ENCODE measurements at places on chromosomes 16 and 17.

GRCh38 chr16:69481901-69482341 lies 57.5 kb downstream of the CYB5B start:
- peak; percentile 75 for DNase-seq

- no peak for DNase-seq
Observed at GRCh38 chr16:31868164-31868563, 5.4 kb upstream of the ZNF267 start.

GRCh38 chr16:81450783-81451491 lies 6.3 kb downstream of the CMIP start:
- DNase-seq: no peak

GRCh38 chr17:7497228-7497627 lies 13.1 kb downstream of the POLR2A start:
- DNase-seq: no peak

DNA sequence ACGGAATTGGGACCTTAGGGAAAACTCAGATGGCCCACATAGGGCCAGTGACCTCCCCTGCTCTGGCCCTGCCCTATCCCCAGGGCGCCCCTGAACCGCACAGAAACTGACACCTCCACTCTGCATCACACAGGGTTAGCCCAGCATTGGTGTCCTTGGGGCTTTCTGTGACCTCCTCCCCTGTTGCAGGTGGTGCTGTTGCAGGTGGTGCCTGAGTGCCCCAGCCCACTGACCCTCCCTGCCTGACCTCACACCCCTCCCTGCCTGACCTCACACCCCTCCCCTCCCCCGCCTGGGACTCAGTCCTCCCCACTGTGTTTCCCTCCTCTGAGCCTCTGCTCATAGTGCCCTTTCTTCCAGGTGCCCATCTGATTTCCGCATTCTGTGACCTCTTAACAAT lies 21.4 kb downstream of the TNFRSF13B start:
- no peak for DNase-seq

- DNase-seq: no peak
Observed at GRCh38 chr17:15918261-15918660, 26.7 kb upstream of the ADORA2B start.

DNA sequence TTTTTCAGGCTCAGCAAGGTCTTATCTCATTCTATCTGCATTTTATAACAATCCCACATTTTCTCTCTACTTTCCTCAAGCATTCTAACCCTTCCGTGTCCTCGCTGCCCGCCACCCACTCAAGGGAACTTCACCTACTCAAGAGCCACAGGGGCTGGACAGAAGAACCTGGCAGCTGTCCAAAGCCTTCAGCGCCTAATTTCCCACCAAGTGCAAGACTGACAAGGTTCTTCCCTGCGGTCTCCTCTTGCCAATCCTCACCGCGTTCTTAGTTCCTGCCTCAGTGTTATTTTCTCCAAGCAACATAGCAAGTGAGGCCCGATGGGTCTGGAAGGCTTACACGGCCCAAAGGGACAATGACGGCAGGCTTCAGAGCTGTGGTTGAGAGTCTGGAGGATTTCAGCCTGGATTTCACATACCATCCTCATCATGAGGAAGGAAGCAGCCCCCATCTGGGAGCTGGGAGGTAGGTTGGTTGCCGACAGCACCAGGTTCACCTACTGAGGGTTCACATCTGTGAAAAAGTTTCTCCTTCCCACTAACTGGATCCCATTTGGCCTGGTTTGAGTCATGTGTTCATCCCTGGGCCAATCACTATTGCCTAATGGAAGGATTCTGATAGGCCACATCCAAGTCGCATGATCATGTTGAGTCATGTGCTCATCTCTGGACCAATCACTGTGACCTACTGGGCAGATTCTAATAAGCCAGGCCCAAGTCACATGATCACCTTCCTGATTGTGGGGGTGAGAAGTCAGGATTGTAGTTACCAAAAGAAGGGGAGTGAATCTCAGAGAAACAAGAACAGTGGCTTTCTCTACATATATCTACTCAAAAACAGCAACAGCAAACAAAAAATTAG lies 108.2 kb downstream of the N4BP1 start:
- DNase-seq: no peak

GRCh38 chr17:9976283-9977179 lies 71.5 kb upstream of the RCVRN start:
- no peak for DNase-seq

GRCh38 chr16:3004319-3004718 lies 8.4 kb upstream of the CLDN9 start:
- DNase-seq: no peak

- DNase-seq: peak; percentile 41
Observed at GRCh38 chr16:75402821-75403475, 30.4 kb downstream of the CFDP1 start.

- DNase-seq: peak; percentile 16
Observed at GRCh38 chr17:8887834-8888703, 20.6 kb upstream of the PIK3R6 start.

DNA sequence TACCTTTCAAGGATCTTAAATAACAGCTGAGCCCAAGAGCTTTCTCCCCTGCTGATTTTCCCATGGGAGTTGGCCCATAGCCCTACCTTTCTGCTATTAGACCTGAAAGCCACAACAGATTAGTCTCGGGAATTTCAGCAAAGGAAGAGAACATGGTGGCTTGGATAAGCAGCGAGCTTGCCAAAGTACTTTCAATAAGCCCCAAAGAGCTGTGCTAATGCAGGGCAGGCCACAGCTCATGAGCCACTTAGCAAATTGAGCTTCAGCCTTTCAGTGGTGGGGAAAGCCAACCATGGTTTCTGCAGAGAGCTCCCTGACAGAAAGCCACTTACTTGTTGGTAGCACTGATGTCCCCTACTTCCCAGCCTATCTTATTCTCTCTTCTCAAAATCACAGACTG lies 217.8 kb upstream of the IRX5 start:
- DNase-seq: no peak

- DNase-seq: no peak
Observed at GRCh38 chr16:73068541-73069401, 20.8 kb upstream of the ZFHX3 start.

GRCh38 chr16:47059991-47060390 lies 83.8 kb downstream of the NETO2 start:
- DNase-seq: no peak

- no peak for DNase-seq
Observed at GRCh38 chr17:78780335-78780734, 1.7 kb downstream of the CYTH1 start.

DNA sequence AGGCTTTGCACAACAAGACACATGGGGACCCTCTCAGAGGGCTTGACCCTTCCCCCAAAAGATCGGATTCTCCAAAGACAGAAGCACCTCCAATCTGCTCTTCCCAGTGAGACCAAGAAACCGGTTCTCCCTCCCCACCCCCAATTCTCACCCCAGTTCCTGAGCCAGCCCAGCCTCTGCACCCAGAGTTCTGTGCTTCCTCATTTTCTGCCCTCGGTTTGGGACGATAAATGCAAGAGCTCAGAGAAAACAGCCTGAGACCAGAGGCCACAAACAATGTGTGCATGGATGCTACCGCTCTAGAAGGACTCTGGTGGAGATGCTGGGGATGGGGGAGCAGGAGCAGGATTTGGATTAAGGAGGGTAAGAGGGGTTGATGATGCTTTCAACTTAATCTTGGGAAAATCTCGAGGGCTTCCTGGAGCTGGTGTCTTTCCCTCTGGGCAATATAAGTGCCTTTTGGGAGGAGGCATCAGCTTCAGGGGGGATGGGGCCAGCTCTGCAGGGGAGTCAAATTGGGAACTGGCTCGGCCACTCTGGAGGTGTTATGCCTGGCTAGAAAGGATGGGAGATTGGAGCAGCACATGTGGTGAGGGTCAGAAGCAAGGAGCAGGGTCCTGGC lies 6.0 kb downstream of the KRT15 start:
- peak; percentile 2 for DNase-seq

DNA sequence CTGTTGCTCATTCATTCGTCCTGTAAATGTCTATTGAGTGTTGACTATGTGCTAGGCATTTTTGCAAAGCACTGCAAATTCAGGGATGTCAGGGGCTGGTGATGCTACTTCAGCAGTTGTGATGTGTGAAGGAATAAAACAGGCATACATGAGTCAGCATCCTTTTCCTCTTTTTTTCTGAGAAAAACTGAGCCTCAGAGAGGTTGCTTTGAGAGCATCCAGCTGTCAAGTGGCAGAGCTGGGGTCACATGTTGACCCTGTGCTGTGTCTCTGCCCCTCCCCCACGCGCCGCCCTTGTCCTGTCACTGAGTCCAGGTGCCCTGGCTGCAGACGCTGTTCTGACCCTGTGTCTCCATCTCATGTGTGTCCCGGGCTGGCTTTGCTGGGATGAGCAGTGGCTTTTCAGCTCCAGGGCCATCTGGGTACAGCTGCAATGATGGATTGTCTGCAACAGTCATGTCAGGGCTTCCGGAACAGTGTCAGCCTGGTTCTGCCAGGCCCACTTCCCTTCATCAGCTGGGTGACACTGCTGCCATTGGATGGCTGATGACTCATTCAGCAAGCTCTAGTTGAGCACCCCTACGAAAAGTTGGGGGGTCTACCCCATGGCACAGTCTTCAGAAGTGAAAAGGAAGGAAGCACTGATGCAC lies 14.9 kb downstream of the SEC14L5 start:
- peak; percentile 95 for DNase-seq

DNA sequence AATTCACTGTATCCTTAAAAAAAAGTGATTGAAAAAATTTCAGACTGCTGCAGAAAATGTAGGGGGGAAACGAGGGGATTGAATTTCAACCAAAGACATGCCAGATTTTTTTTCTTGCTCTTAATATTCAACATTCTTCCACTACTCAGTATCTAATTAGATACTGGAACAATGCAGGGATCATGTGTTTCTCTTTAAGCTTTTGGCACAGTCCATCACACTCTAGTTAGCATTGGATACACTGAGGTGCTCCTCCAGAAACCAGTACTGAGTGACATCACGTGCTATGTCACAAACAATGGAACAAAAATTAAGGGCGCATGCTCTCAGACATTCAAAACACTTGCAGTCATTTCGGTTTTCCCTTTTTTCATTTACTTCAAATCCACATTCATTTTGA lies 298.6 kb upstream of the PSMD7 start:
- no peak for DNase-seq

- DNase-seq: no peak
Observed at GRCh38 chr16:15636392-15636873, 6.5 kb downstream of the MARF1 start.

DNA sequence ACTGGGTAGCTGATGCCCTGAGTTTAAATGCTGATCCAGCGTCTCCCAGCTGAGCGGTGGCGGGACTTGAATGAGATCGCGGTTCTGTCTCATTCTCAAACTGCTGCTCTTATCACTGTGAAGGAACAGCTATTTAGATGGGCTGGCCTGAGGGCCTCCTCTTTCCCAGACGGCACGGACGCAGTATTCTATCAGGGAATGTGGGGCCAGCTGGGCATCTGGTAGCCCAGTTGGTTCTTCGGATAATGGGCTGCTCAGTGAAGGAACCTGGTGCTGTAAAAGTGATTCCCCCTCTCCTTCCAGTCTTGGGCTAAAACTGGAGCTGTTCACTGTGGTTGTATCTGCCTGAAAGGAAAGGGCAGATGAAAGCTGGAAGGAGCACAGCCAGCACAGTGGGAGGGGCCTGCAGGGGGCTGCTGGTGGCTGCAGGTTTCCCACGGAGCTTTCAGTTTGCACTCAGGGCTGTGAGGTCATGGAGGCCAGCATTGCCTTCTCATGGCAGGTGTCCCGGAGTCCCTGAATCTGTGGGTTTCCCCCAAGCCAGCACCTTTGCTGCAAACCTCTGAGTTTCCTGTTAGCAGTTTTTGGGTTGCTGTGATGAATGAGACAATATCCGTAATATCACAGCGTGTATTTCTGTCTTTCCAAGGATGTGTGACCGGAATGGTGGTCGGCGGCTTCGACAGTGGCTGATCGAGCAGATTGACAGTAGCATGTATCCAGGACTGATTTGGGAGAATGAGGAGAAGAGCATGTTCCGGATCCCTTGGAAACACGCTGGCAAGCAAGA lies 3.6 kb downstream of the IRF8 start:
- no peak for DNase-seq

GRCh38 chr16:81583893-81584631 lies 139.5 kb downstream of the CMIP start:
- DNase-seq: no peak

DNA sequence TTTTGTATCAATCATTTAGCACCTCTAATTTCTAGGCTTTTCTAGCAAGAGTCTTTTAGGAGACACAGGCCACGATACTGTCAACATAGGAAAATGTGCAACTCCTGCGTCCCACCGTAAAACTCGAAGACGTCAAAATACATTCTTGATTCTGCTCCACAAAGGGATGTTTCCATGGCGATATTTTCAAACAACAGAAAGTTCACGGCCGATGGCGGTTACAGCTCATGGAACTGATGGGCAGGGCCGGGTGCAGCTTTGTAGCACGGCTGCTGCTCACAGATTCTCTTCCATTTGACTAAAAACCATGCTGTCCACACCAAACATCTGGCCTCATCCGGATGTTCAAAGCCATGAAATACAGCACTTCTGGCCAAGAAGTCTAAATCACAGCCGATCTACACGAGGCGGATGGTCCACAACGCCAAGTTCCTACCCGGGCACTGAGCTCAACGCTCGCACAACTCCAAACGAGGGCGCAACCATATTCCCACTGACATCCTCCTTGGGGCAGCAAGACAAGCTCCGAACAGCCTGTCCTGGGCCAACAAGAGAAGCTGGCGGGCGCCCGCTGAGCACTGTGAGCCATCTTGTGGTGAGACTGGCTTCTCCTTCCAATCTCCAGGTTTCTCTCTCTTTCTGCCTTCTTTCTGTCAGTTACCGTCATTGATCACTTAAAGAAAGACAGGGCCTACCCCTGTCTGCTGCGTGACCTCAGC lies 79.8 kb downstream of the ZNF778 start:
- DNase-seq: no peak

DNA sequence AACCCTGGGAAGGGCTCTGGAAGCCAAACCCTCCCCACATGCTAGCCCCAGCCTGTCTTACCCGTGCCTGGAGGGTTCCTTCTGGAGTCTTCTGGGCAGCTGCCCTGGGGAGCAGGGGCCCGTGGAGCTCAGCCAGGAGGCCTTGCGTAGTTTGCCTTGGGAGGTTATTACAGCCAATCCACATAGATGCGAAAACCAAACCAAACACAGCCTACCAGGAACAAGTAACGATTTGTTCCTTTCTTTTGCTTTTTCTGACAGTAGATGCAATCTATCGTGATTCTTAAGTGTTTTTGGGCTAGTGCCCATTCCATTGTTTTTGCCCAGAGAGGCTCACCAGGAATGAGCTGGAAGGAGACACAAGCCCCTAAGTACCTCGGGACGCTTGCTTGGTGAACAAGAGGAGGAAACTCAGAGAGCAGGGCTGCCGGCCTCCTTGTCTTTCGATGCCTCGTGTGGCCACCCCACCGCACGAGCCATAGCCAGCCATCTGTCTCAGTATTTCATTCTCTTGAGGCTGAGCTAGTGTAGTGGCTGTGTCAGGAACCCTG lies 102.7 kb upstream of the NOL11 start:
- peak; percentile 68 for DNase-seq

GRCh38 chr16:67537636-67538591 lies 9.3 kb downstream of the RIPOR1 start:
- peak; percentile 23 for DNase-seq

- DNase-seq: no peak
Observed at GRCh38 chr16:57043248-57043647, 49.1 kb upstream of the CPNE2 start.

- no peak for DNase-seq
Observed at GRCh38 chr16:73764321-73764720, 532.3 kb upstream of the PSMD7 start.

All from globus pallidus (tissue), 1 donor.